Stimulated activated CD4-positive, alpha-beta T cell treated with anti-CD3 and anti-CD28 coated beads, Interleukin-1b, Interleukin-23, amount 100 ng/mL, for 48 hours (primary cell): ENCODE measurements at places on chromosomes 4 and X.

DNA sequence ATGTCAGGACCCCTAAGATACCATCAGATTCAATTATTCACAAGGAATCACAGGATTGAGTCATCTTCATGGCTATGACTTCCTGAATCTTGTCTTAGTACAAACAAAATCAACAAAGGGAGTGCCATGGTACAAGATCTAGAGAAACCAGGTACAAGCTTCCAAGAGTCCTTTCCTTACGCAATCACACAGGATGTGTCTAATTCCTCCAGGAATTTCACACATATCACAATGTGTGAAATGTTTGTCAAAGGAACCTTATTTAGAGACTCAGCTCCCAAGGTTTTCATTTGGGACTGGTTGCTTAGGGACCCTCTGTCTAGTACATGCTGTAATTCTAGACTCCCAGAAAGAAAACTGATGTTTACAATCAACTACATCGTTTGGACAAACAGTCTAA lies 83.0 kb downstream of the MAB21L2 start:
- no peak for DNase-seq

GRCh38 chr4:140052050-140052449 lies 101.9 kb downstream of the MAML3 start:
- peak; percentile 21 for DNase-seq

- no peak for DNase-seq
Measured at GRCh38 chrX:140943513-140943912, 58.9 kb upstream of the SPANXB1 start.

DNA sequence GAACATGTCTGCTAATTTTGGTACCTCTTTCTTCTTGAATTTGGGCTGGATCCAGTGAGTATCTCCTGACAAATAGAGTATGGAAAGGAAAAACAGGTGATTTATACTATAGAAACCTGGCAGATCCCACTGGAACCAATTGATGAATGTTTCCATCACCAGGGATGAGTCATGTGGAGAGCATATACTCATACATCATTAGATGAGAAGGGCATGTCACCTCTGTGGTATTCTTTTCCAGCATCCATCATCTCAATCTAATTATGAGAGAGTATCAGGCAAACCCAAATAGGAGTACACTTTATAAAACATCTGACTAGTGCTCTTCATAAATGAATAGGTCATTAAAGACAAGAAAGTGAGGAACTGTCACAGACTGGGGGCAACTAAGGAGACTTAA lies 90.7 kb downstream of the CLDN22 start:
- DNase-seq, result no peak

GRCh38 chr4:177596035-177596434 lies 153.8 kb upstream of the AGA start:
- DNase-seq, result peak; percentile 52

GRCh38 chr4:15756361-15756861 lies 21.7 kb upstream of the CD38 start:
- peak; percentile 82 for DNase-seq

DNA sequence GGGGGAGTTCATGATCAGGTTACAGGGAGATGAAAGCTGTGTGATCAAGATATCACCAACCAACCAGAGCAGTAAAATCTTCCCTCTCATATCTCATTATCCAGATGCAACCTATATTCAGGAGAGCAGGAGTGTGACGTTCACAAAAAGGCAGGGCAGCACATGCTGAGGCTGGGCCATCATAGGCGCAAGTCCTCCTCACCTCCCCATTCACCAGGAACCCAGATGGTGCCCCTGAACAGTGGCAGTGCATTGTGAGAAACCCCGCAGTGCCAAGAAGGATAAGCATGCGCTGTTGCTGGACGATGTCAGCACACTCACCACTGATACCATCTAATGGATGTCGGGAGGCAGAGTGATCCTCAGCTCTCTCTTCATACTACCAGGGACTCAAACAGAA lies 170.9 kb downstream of the COL25A1 start:
- no peak for DNase-seq

- no peak for DNase-seq
Measured at GRCh38 chr4:181507938-181508337, 735.3 kb upstream of the TENM3 start.

GRCh38 chr4:77662396-77662795 lies 56.8 kb downstream of the CXCL13 start:
- DNase-seq, result no peak

GRCh38 chr4:165308606-165309005 lies 18.9 kb upstream of the MSMO1 start:
- no peak for DNase-seq

GRCh38 chr4:139017861-139018260 lies 2.3 kb downstream of the NOCT start:
- no peak for DNase-seq

- no peak for DNase-seq
Measured at GRCh38 chrX:15349046-15349445, 13.7 kb upstream of the PIGA start.

DNA sequence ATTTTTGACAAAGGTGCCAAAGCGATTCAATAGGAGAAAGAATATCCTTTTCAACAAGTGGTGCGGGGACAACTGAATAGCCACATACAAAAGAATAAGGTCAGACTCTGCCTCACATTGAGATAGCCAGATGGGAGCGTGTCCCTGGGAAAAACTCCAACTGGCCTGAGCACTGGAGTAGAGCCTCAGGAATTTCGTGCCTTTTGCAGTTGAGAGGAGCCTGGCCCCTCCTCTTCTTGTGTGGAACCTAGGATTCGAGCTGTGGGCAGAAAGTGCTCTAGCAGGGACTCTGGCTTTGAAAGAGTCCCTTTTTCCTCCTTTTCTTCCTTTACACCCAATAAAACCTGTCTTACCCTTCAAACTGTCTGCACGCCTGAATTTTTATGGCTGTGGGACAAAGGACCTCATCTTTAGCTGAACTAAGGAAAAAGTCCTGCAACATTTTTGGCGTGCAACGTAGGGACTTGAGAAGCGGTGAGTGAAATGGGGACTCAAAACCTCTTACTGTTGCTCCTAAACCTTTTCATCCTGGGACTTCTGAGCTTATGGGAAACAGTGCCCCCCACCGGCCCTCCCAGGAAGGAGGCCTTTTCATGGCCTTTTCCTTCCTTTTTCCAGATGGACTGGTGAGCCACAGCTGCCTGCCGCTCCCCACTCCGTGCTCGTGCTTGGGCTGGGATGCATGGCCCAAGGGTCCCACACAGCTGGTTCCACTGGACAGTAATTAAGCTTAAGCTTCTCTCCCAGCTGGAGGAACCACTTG lies 68.6 kb downstream of the BMP15 start:
- DNase-seq, result no peak

DNA sequence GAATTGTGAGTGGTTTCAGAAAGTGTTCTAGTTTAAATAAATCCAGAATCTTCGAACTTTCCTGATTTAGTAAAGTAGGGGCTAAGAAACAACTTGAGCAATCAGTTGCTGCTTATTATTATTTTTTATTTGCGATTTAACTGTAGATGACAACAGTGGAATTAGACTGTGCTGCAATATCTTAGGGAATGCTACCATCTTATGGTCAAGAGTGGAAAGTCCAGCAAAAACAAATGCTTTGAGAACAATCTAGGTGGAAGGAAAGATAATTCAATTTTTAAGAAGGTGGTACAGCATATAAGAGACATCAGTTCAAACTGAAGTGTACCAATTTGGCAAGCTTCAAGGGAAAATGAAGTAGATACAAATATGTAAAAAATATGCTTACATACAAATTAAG lies 73.3 kb downstream of the CYLC1 start:
- DNase-seq, result no peak

- DNase-seq, result peak; percentile 11
Measured at GRCh38 chr4:5812506-5813229, 80.2 kb downstream of the CRMP1 start.

GRCh38 chrX:17736478-17736855 lies 826 bp upstream of the SCML1 start:
- DNase-seq, result no peak

DNA sequence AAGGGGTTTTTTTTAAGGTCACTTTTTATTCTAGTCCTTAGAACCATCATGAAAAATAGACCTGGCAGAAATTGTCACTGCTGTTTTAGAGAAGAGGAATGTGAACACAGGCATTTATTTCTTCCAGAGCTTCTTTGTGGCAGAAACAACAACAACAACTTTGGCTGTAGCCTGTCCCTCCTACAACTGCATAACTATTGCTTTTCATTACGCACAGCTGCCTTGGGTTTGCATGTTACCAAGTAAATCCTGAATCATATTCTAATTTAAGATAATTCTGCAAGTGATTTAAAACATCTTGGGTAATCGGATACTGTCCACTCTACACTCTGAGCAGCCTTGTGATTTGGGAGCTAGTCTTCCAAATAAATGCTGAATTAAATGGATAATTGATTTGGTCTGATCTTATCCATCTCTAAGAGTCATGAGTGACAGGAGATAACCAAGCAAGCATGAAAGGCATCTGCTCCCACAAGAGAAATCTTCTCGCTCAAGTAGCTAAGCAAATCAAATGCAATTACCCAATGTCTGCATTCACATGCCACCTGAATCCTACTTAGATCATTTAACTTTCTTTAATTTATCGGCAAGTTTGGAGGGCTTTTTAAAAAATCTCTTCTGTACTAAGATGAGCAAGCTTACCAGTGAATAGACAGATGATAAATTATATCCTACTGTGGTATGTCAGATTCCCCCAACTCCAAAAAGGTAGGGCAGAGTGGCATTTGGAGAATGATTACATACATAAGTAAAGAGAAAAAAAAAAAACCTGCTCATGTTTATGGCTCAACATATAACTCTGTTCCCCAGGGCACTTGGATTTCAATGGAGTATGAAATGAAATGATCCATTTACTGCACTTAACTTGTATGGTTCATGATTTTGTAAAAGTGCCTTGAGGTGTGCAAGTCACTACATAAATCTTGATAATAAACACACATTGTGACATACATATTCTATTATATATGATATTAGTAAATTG lies 73.6 kb downstream of the EGF start:
- no peak for DNase-seq

DNA sequence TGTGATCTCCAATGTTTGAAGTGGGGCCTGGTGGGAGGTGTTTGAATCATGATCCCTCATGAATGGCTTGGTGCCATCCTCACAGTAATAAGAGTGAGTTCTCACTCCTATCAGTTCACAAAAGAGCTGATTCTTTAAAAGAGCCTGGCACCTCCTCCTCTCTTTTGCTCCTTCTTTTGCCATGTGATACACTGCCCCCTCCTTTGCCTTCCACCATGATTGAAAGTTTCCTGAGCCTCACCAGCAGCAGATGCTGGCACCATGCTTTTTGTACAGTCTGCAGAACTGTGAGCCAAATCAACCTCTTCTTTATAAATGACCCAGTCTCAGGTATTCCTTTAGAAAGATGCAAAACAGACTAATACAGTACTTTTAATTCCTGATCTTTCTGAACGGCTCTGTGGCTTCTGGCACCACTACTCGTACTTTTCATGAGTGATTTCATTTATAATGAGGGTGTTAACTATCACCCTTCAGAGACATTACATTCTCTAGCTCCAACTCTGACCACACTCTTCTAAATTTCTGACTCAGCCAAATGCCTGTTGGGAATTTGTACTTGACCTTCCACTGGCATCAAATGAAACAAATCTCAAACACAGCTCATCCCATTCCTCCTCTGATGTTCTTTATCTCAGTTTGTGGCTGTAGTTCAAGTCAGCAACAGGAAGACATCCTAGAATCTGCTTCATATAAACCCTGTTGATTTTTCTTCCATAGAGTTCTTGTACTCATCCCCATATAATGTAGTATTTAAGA lies 4.2 kb downstream of the UFSP2 start:
- DNase-seq, result no peak

DNA sequence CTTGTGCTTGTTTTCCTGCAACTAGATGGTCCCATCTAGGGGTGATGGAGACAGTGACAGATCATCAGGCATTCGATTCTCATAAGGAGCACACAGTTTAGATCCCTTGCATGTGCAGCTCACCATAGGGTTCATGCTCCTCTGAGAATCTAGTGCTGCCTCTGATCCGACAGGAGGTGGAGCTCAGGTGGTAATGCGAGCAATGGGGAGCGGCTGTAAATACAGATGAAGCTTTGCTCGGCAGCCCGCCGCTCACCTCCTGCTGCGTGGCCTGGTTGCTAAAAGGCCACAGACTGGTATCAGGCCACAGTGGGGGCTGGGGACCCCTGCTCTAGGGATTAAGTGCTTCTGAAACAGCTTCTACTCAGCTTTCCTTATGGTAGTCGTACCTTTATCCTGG lies 28.5 kb upstream of the CCDC110 start:
- no peak for DNase-seq
